ENCODE measurements at places on chromosomes 1 and 21. TPM values are rescaled to one million over a fixed set of nuclear protein-coding genes. Genes with fewer than 3 reads are reported as not detected.

GRCh38 chr21:15247613-15248012 is 182.8 kb upstream of the NRIP1 start:
- DNase-seq, result peak; percentile 8

Gene KCNJ9
- polyA plus RNA-seq, result not detected

DNA sequence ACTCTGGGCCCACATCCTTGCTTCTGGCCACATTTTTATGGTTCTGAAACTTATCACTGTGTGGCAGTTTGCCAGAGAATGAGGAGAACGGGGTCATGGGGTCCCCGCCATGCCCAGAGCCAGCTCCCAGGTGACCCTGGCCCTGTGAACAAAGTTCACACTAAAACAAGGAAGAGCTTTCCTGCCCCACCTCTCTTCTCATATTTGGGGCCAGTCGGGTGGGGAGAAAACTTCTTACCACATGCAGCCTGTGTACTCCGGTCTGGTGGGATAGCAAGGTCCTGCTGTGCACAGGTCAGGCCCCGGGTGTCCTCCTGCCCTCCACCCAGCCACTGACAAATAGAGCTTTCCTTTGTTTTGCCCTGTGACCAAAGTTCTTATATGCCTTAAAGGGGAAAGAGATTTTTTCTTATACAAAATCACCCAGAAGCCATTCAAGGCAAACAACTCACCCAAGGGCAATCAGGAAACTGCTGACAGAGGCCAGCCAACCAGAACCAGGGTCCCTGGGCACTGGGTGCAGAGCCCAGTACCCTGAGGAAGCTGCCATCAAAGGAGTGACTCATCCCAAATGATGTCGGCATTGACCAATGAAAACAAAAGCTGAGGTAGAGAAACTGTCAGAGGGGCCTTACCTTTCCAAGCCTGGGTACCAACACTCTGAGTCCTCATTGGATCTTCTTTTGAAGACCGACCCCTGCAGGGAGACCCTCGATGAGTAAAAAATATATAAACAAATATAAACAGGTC is 53.6 kb downstream of the OLIG1 start:
- no peak for DNase-seq

- DNase-seq, result peak; percentile 70
Measured at GRCh38 chr1:31410871-31411270, 2.1 kb upstream of the SERINC2 start.

DNA sequence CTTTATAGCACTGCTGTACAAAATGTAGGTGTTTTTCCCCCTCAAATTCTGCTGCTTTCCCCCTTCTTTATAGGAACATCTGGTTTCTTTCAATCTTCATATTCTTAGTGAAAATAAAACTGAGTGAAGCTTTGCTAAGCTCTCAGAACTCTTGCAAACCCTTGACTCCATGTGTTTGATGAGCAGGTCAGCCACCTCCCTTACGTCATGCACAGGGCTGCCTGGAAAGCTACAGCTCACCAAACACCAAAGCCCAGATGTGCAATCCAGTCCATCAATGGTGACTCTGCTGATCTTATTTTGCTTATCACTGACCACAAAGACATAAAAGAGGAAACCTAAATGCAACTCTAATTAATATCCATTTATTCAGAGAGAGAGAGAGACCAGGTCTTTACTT is 5.5 kb downstream of the CACNA1E start:
- no peak for DNase-seq

- peak; percentile 29 for DNase-seq
Measured at GRCh38 chr1:187070076-187070475, 241.3 kb downstream of the PLA2G4A start.

Gene GJA4
- not detected for polyA plus RNA-seq

Gene SRM
- polyA plus RNA-seq, result 203 TPM

Gene TNFRSF18
- polyA plus RNA-seq, result 1.0 TPM

DNA sequence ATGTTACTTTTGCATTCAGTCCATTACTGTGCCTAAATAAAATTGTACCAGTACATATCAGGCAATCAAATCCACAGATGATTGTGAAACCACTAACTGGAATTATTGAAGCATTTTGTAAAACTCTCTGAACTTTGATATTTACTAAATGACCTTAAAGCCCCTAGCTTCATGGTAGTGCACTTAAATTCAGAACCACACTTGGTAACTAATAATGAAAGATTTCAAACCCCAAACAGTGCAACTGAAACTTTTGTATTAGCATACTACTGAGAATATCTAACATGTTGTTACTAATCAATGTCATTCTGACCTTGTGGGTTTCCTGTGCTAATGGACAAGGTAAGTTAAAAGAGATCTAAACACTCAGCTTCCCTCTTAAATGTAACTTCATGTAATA is at the start of gene CFHR3:
CFHR3 (plus strand) TSS at position 238 of the 400 bp plus-strand sequence; CDS start at position 285, 47 bp downstream.
- DNase-seq, result no peak
